H4 (cell line): ENCODE measurements at places on chromosomes 4 and X. TPM values are rescaled to one million over a fixed set of nuclear protein-coding genes. Genes with fewer than 3 reads are reported as not detected.

- DNase-seq: peak; percentile 66
Observed at GRCh38 chr4:683982-684622, 4.8 kb downstream of the SLC49A3 start.

ZNF157 gene
- not detected in 2 replicates for total RNA-seq

GRCh38 chrX:125131164-125131563 lies 188.5 kb upstream of the TEX13C start:
- DNase-seq: peak; percentile 15

DNA sequence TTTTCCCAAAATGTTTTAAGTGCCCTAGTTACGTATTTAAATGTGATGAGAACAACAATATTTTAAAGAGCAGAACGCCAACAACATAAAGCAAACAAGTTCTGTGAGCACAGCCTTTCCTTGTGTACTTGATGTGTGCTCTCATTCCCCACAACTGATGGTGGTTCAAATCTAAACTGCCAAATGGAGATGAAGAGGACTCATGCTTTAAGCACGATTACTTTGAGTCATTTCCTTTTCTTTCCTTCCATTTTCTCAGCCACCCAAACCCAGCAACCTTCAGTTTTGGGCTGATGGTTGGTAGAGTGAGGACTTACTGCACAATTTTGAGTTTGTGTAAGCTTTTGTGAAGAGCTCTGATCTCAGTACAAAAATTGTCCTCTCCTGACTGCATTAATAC lies 1.7 kb downstream of the NSD2 start:
- no peak for DNase-seq

DNA sequence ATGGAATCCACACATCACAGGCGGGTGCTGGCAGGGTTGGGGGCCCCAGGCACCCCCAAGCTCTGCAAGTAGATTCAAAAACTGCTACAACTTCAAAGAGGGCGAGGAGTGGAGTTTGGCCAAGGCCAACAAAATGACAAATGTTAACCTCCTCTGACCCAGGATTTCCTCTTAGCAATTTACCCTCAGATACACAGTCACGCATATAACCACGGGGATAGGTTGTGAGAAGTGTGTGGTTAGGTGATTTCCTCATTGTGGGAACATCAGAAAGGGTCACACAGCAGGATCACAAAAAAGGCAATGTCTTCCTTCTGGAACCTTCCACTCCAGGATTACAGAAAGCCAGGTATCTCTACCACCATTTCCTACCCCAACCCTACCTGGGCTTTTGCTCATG lies 62.4 kb downstream of the C4orf50 start:
- no peak for DNase-seq

GRCh38 chr4:185020293-185020808 lies 2.1 kb downstream of the HELT start:
- DNase-seq: no peak

- DNase-seq: no peak
Observed at GRCh38 chr4:184165291-184165690, 52.4 kb downstream of the ENPP6 start.

EPHA5 gene
- 8.9 and 14.2 TPM in 2 replicates for total RNA-seq

FATE1 gene
- not detected in 2 replicates for total RNA-seq

GRCh38 chr4:152363086-152363485 lies 172.8 kb downstream of the FBXW7 start:
- no peak for DNase-seq

DNA sequence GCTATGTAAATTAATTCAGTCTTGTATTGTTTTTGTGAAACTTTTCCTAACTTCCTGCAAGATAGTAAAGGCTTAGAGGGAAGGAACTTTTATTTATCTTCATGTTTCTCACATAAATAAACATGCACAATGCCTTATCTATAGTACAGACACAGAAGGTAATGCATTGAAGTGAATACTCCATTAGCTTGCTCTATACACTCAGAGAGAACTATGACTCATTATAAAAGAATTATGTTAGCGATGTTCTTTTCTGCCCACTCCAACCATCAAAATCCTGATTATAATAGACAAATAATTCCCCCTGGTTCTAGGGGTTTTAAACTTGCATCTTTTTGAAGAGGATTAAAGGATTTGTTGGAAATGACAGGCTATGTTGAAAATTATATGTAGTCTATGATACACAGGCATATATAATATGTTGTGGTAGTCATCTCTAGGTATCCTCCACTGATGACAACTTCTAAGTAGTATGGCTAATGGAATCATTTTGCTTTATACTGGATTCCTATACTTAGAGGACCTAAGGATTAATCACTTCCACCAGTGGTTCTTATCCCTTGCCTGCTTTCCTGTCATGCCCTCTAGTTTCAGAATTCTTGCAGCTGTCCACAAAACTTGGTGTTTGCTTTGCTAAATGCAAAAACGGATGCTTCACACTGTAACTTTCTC lies 115.7 kb downstream of the NDST4 start:
- DNase-seq: no peak

GRCh38 chrX:47176101-47176740 lies 17.4 kb upstream of the UBA1 start:
- no peak for DNase-seq

DNA sequence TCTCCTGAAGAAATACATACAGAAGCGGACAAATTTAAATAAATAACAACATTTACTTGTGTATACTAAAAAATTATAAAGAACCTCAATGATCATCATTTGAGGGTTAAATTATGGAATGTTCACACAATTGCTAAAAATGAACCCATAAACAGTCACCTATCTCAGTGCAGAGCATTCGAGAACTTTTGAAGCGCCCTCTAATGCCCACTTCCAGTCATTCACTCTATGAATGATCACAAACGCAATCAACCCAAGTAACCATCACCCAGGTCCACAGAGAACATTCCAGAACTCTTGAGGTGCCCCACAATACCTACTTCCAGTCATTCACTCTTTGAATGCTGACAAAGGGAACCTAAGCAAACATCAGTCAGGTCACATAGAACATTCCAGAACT lies 103.5 kb upstream of the PLAC1 start:
- DNase-seq: peak; percentile 8

GRCh38 chrX:729583-730409 lies 99.2 kb downstream of the SHOX start:
- no peak for DNase-seq

GRCh38 chrX:103376118-103376978 lies at the start of gene BEX3:
BEX3 (plus strand) TSS chrX:103376538; CDS start chrX:103377522, 984 bp downstream.
- DNase-seq: peak; percentile 61

- no peak for DNase-seq
Observed at GRCh38 chr4:146900295-146900694, 45.4 kb downstream of the TTC29 start.

MTNR1A gene
- total RNA-seq: 0.33 TPM in 1 of 2 replicates, not detected in the other

DNA sequence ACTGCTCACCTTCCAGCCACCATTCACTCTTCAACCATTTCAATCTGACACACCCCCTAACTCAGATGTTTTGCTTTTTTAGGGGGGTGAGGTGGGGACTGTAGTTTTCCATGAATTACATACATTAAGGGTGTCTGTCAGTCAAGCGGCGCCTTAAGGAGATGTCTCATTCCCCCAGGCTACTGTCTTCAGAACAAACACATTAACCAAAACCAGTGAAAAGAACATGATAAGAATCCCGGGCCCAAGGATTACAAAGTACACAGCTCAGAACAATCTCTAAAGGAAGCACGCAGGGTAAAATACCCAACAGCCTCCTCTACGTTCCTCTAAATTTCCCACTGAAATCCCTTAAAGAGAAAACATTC lies 62.5 kb upstream of the IRF2 start:
- no peak for DNase-seq

GRCh38 chr4:139202991-139203390 lies 26.0 kb upstream of the ELF2 start:
- DNase-seq: no peak

DNA sequence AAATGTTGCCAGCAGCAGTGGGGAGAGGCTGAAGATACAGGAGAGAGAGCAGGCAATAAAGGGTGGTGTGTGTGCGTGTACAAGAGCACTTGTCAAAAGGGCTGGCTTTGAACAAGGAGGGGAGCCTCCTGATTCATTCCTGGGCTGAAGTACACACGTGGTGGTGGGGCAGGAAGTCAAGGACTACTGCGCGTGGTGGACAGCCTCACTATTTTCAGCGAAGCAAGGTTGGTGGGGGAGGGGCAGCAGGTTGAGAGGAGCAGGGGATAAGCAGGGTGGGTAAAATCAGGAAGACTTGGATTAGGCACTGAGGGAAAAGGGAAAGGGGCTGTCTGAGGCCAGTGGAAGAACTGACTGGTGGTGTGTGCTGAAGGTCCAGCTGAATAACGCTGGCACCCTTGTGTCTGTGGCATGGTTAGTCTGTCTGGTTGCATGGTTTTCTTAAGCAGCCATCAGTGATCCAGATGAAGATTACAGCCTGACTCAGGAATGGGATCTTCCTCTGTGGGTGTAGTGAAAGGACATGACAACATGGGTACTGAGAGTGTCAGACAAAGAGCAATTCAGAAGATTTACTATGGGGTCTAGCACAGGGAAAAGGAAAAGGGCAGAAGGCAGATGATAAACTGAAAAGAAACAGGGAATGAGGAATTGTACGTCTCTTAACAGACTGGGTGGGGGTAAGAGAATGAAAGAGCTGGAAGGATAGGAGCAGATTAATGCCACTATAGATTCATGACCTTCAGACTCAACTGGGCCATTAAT lies 149.8 kb downstream of the CHM start:
- DNase-seq: no peak

PDCL2 gene
- not detected in 2 replicates for total RNA-seq

- no peak for DNase-seq
Observed at GRCh38 chr4:24913119-24913485, 260 bp upstream of the CCDC149 start.

DNA sequence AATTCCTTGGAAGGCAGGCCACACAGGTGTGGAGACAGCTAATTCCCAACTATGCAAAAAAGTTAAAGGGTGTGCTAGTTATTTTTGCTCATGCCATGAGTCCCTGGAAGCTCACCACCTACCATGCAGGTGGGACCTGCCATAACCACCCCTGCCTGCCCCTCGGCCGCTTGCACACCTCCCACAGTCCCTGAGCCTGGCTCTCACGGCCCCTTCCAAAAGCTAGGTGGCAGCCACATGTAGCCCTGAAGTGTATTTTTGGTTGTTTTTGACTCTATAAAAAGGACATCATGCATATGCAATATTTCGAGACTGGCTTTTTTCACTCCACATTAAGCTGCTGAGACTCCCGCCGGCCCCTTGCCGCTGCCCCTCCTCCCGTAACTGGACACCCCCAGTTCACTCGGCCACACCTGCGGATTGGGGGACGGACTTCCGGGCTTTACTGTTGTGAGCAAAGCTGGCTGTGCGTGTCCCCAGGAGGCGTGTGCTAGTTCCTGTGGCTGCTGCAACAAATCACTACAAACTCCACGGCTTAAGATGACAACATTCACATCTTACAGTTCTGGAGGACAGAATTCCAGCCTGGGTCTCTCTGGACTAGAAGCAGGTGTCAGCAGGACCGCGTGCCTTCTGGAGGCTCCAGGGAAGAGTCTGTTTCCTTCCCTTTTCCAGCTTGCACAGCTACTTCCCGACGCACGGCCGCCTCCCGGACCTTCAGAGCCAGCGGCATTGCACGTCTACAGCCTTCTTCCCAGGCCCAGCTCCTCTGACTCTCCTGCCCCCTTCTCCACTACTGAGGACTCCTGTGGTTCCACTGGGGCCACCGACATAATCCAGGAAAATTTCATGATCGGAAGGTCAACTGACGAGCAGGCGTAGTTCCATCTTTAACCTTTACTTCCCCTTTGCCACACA lies 24.8 kb downstream of the ZFYVE28 start:
- DNase-seq: no peak

- no peak for DNase-seq
Observed at GRCh38 chr4:110275871-110276270, 77.5 kb upstream of the ELOVL6 start.

PLP1 gene
- total RNA-seq: 0.02 TPM in 1 of 2 replicates, not detected in the other

GAGE12F gene
- 0.35 TPM in 1 of 2 replicates, not detected in the other for total RNA-seq

DNA sequence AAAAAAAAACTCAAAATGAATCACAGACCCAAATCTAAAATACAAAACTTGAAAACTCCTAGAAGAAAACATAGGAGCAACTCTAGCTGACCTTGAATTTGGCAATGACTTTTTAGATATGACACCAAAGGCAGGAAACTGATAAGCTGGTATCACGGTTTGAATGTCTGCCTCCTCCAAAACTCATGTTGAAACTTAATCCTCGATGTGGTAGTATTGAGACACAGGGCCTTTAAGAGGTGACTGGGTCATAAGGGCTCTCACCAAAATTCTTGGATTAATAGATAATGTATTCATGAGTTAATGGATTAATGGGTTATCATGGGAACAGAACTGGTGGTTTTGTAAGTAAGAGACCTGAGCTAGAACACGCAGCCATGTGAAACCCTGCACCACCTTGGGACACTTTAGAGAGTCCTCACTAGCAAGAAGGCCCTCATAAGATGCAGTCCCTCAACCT lies 40.5 kb downstream of the FRYL start:
- DNase-seq: no peak

TRO gene
- 13.9 and 16.3 TPM in 2 replicates for total RNA-seq
